ENCODE measurements at places on chromosomes 4 and X.

GRCh38 chr4:148442832-148443511, 758 bp upstream of the NR3C2 start:
- no peak for DNase-seq

DNA sequence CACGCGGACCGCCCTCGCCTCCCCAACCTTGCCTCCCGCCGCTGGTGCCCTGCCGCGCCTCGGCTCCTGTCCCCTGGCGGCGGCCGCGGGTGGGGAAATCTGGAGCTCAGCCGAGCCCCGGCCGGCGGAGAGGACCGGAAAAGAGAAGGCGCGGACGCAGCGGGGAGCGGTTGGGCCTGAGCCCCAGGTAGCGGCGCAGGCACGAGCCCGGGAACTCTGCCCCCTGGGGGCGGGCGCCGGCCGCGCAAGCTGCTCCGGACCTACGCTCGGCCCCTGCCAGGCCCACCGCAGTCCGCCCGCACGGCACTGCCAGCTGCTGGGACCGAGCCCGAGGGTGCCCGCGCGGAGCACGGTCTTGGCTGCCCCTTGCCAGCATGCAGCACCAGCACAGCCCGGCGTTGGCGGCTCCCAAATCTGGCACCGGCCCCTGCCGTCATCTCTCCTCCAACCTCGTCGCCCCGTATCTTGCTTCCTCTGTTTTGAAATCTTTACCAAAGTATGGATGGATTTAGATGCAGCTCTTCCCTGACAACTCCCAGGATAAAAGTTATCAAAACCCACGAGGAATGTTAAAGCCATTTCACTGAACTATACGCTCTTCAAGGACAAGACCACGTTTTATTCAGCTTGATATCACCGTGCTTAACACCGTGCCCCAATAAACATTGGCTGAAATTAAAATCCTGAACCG, at the start of gene PRSS12:
Gene PRSS12 (minus strand): TSS at position 161 of the 691 bp plus-strand sequence. CDS start 283 bp downstream, outside the sequence.
- DNase-seq: no peak

DNA sequence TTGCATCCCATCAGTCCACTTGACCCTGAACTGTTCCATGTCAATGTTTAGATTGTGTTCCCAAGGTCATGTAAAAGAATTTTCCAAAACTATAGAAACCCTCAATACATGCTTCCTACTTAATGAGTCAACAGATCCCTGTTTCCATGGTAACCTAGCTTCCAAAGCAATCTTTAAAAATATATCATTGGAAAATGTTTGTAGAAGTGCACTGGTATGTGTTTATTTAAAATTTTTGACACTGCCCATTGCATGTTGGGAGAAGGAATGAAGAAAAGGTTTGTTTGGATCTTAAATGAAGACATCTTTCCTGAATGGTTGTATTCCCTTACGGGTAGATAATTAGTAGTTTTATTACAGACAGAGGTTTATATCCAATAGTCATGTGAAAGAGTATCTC, 345.3 kb downstream of the GABRG1 start:
- no peak for DNase-seq

DNA sequence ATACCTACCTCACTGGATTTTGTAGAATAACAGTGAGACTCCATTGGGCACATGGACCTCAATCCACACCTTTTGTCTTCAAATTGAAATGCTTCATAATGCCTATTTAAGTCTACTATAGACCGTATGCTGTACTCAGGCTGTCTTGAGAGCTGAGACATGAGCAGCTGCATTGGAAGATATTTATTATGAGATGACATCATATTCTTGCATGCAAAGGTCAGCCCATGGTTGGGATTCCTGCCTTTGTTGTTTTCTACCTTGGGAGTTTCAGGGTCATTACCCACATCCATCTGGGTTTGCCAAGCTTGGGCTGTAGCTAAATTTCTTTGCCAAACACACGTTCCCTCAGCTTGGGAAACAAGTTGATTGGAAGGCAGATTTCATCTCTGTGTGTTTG, 33.2 kb upstream of the MAMLD1 start:
- no peak for DNase-seq

- no peak for DNase-seq
These were observed 275.8 kb upstream of the CLNK start for GRCh38 chr4:10960389-10960788.

- no peak for DNase-seq
These were observed 264.3 kb downstream of the NPFFR2 start for GRCh38 chr4:72295966-72296557.

GRCh38 chr4:89836897-89837384, at the start of gene SNCA:
Gene SNCA (minus strand): TSS chr4:89837161. CDS start chr4:89835667, 1,494 bp downstream.
- DNase-seq: no peak

DNA sequence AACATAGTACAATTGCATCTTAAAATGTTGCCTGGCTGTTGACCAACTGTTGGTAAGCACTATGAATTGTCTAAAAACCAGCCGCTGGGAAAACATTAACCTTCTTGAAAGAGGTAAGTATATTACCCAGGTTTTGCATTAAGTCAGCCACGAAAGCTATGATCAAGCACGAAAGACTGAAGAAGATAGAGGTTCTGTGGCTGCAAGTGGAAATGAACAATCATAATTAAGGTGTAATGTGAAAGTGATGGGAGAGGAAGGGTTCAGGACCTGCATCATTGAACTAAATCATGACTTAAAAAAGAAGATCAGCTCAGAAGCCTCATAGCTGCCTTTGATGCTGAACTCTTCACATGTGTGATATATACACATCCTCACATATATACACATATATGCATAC, 341.0 kb downstream of the NR3C2 start:
- DNase-seq: no peak

DNA sequence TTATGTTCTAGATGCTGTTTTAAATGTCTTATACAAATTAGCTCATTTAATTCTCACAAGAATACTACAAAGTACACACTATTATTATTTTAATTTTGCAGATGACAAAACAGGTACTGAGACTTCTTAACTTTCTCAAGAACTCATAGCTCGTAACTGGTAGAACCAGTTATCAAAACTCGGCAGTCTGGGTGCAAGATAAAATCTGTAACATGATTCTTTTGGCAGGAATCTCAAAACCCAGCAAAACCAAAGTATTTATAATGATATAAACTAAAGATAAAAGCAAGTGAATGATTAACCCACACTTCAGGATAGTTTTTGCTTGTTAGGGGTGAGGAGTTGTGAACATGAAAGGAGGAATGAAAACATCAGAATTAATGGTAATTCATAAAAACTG, 27.6 kb downstream of the CLNK start:
- no peak for DNase-seq

- DNase-seq: no peak
These were observed 581.1 kb downstream of the INPP4B start for GRCh38 chr4:142264961-142265360.

GRCh38 chr4:140679576-140679975, 76.6 kb downstream of the TBC1D9 start:
- DNase-seq: no peak

DNA sequence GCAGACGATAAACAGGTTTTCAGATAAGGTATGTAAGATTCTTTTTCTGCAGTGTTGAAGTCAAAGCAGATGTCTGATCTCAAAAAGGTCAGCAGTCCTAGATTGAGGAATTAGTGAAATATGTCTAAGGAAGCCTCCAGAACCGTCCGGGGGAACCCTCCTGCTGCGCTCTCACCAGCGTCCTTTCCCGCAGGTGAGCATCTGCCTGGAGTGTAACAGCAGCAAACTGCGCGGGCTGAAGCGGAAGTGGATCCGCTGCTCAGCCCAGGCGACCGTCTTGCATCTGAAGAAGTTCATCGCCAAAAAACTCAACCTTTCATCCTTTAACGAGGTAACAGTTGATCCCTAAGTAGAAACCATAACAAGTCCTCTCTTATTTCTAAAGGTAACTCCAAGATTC, 55.5 kb downstream of the PCGF3 start:
- DNase-seq: no peak

- no peak for DNase-seq
These were observed 116.6 kb upstream of the RAI2 start for GRCh38 chrX:17977696-17978095.

DNA sequence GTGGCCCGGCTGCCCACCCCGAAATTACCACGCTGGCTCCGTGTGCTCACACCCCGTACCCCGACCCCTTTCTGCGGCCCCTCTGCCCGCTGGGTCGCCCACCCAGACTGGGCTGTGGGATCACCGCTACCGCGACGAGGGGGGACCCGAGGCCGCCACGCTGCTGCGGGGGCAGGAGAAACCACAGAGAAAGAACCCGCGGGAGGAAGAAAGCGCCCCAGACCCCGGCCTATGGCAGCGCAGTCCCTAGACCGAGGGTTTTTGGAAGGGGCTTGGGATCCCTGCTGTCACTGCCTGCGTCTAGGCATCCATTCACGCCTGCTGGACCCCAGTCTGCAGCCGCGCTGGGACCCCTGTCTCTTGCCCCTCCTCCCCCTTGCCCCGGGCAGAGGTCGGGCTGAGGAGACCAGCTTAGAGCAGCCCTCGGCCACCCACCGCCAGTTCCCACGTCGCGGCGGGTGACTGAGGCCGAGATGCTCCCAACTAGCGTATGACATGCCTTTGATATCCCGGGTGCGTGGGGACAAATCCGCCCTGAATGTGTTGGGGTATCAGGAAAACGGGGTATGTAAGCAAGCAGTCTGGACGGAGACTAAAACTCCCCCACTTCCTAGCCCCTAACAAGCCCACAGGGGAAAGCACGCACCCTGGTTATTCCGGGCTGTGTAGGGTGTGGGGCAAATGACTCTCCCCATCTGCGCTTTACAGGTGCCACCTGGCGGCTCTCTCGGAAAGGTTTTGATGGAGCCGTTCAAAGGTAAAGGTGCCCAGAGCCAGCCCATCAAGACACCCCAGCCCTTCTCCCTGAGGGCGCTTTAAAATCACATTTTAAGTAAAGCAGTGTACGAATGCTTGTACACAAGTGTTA, 862 bp upstream of the INPP4B start:
- no peak for DNase-seq

- DNase-seq: no peak
These were observed 76.1 kb downstream of the SLC9A6 start for GRCh38 chrX:136061286-136061685.

GRCh38 chr4:73729534-73730165, 10.7 kb upstream of the CXCL8 start:
- peak; percentile 84 for DNase-seq

- DNase-seq: peak; percentile 0
These were observed 11.8 kb upstream of the ZNF630 start for GRCh38 chrX:48083212-48083611.

DNA sequence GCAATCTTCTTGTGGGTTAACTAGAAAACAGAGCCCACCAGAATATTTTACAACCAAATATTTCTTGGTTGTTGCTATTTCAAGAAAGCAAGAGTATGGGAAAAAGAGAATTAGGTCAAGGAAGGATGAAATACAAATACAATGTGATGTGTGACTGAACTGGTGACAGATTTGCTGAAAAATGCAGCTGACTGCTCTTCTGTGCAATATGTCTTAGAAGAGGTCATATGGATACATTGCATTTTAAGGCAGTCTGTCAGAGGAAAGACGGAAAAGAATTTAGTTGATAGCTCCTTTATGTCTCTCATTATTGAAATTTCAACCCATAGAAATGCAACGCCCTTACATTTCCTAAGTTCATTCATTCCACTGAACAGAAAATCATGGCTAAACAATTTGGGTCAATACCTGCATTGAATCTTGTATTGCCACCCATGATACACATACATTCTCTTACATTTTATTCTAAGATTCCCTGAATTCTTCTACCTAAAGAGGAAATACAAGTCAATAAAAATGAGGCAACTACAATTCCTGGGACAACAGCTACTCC, 423.1 kb downstream of the ADAM29 start:
- peak; percentile 51 for DNase-seq

DNA sequence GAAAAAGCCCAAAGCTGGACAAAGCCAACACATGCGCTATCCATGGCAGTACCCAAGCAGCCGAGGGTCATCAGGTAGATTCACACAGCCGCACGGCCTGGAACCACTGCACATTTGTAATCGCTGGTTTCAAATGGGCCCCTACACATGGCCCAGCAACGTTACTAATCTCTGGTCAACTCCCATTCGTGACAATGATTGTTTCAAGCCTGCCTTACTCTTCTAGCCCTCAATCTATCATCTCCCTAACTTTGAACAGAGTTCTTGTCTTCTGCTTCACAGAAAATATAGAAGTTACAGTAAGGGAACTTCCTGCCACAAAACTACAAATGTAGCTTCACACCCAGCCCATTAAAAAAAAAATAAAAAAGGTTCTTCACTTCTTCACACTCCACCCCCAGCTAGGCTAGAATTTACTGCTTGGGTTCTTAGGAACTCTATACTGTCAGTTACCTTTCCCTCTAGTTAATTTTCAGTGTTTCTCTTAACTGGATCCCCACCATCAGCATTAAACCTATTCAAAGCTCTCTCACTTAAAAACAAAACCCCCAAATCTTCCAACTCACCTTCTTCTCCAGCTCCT, 24.2 kb downstream of the CASP3 start:
- DNase-seq: no peak

GRCh38 chrX:93673056-93673868, at the start of gene NAP1L3:
Gene NAP1L3 (minus strand): TSS chrX:93673578. CDS start chrX:93673304, 274 bp downstream.
- DNase-seq: peak; percentile 57

- DNase-seq: no peak
These were observed 32.6 kb downstream of the DOCK11 start for GRCh38 chrX:118528071-118528737.

- DNase-seq: no peak
These were observed 10.1 kb upstream of the SAP30 start for GRCh38 chr4:173360587-173361221.

DNA sequence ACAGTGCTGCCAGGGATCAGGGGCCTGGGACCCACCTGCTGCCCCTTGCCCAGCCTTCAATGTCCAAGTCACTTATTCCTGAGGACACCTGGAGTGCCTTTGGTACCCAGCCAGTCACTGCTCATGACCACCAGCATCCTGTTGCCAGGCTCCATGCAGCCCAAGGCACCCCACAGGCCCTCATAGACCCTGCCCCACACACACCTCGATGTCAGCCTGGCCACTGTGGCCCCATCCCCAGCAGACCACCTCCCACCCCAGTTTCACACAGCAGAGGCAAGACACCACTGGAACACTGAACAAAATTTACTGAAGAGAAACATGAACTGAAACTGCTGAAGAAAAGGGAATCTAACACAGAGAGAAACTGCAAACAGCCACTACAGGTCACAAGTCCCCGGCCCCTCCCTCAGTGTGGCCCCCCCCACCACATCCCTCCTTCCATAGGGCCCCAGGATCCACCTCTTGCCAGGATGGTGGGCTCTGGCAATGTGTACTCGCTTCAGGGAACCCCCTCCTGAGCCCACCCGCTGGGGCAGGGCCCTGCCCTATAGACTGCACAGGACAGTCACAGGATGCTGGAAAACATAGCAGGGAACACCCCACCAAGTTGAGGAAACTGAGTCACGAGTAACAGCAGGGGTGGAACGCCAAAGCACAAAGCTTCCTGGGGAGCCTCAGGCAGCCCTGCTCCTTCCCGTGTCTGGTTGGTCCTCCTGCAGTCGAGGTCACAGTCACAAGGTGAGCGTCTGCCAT, 5.2 kb downstream of the PNMA5 start:
- DNase-seq: no peak

- no peak for DNase-seq
These were observed 10.4 kb downstream of the MAD2L1 start for GRCh38 chr4:120056246-120056645.

- DNase-seq: no peak
These were observed 180.3 kb upstream of the HS3ST1 start for GRCh38 chr4:11608992-11609391.

GRCh38 chr4:6885953-6886557, 23.6 kb upstream of the TBC1D14 start:
- DNase-seq: no peak

- peak; percentile 47 for DNase-seq
These were observed 648.7 kb upstream of the DIPK2B start for GRCh38 chrX:45849261-45849862.
